ENCODE measurements at places on chromosomes 12 and 14. TPM values are rescaled to one million over a fixed set of nuclear protein-coding genes. Genes with fewer than 3 reads are reported as not detected.

DNA sequence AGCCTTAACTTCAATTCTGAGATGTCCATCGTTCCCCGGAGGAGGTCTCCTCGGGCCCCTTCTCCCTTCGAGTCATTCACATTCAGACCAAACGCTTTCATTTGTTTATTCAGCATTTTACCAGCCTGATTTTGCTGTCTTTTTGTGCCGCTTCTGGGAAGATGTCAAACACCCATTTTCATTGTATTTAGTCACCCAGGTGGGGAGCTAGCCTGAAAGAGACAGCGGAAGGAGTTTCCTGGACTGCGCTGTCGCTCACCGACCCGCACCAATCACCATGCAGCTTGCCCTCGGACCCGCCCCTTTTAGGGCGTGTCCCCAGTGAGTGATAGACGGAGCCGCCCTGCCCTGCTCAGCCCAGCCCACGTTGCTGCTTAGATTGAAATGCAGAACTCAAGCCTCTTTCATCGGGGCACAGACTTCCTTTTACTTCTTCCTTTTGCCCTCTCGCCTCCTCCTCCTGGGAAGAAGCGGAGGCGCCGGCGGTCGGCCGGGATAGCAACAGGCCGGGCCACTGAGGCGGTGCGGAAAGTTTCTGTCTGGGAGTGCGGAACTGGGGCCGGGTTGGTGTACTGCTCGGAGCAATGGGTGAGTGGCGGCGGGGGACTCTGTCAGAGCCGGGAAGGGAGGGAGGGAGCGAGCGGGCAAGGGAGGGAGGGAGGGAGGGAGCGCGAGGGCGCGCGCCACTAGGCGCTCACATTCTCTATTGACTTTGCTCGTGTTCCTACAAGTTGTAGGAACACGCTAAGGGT is at the start of gene PAX9:
Gene PAX9 (plus strand): TSS at position 355 of the 752 bp plus-strand sequence. CDS start 230 bp downstream, at position 585.
- H3K27me3 ChIP-seq = no peaks in the 10 kb centered on the region
- peak; percentile 75 for DNase-seq
- H3K36me3 ChIP-seq = no peaks in the 10 kb centered on the region
- no peaks in the 10 kb centered on the region for H3K4me1 ChIP-seq
- H3K4me3 ChIP-seq = peak within 1 kb of the TSS; percentile 85

The INSM2 gene
- not detected for total RNA-seq

GRCh38 chr14:96050482-96050881 is 11.3 kb downstream of the C14orf132 start:
- no peak overlapping the region for H3K4me3 ChIP-seq
- H3K27me3 ChIP-seq = peaks cover 29% of the 10 kb centered on the region
- no peaks in the 10 kb centered on the region for H3K36me3 ChIP-seq
- no peaks in the 10 kb centered on the region for H3K4me1 ChIP-seq

DNA sequence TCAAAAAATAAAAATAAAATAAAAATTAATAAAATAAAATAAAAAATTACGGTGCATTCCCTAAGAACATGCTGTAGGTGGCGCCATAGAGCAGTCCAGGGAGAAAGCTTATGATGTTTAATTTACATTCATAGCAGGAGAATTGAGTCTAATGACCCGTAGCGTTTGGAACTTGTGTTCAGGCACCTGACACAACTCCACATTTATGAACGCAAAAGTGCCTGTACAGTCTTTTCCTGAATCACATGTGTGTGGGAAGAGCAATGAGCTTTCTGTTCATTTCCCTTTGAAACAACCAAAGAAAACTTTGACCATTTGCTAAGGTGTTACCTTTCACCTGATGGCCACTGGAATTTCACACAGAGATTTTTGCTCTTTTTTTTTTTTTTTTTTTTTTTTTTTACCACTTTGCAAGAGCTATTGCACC is 60.6 kb upstream of the KCNA1 start:
- no peaks in the 10 kb centered on the region for H3K36me3 ChIP-seq
- no peaks in the 10 kb centered on the region for H3K4me1 ChIP-seq
- no peak overlapping the region for H3K4me3 ChIP-seq
- no peak overlapping the region for H3K27ac ChIP-seq
- DNase-seq = peak; percentile 17

GRCh38 chr12:94819011-94819410 is 168.7 kb upstream of the TMCC3 start:
- no peaks in the 10 kb centered on the region for H3K4me1 ChIP-seq
- H3K4me3 ChIP-seq = no peak overlapping the region
- H3K27me3 ChIP-seq = no peaks in the 10 kb centered on the region
- no peak overlapping the region for H3K27ac ChIP-seq
- no peak for DNase-seq
- H3K36me3 ChIP-seq = no peaks in the 10 kb centered on the region

GRCh38 chr12:30211743-30212142 is 428.0 kb upstream of the TMTC1 start:
- no peak for DNase-seq
- no peaks in the 10 kb centered on the region for H3K4me1 ChIP-seq
- no peaks in the 10 kb centered on the region for H3K36me3 ChIP-seq
- H3K27ac ChIP-seq = no peak overlapping the region

- peaks cover 4% of the 10 kb centered on the region for H3K36me3 ChIP-seq
- no peak overlapping the region for H3K27ac ChIP-seq
- DNase-seq = no peak
- no peaks in the 10 kb centered on the region for H3K27me3 ChIP-seq
These were observed 13.5 kb downstream of the ISCA2 start for GRCh38 chr14:74507085-74507484.

- no peaks in the 10 kb centered on the region for H3K27me3 ChIP-seq
- no peaks in the 10 kb centered on the region for H3K36me3 ChIP-seq
- H3K4me3 ChIP-seq = no peak overlapping the region
- peak overlapping the region; percentile 95 for H3K27ac ChIP-seq
- peak; percentile 37 for DNase-seq
These were observed 1.1 kb upstream of the RBMS2 start for GRCh38 chr12:56520506-56520905.

GRCh38 chr14:52405314-52405713 is 91.2 kb downstream of the PTGER2 start:
- no peak for DNase-seq
- no peaks in the 10 kb centered on the region for H3K4me1 ChIP-seq
- no peaks in the 10 kb centered on the region for H3K36me3 ChIP-seq

The LMNTD1 gene
- total RNA-seq = not detected

DNA sequence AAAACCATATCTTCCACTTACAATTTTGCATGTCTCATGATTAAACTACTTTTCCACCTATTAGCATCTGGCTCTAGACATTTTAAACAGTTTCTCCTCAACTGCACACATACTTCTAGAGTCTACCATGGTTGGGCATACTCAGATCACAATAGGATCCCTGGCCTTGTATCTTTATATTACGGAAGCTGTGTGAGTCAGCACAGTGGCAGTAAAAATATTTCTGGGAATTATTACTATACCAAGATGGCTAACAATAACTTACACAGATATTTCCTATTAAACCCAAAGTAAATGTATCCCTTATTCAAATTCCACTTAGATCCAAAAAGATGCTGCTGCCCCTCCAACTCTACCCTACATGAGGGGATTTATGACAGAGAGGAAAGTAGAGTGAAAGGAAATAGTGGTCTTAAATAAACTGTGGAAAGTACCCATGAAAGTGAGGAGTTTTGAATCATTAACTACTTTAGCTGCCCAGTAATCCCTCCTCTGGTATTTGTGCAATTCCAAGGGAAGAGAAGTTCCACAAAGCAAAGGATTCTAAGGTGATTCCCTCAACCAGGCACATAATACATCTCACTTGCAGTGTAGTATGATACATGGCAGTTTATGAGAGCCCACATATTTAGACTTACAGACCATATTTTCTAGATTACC is 14.0 kb upstream of the CPSF6 start:
- no peaks in the 10 kb centered on the region for H3K4me1 ChIP-seq
- no peak overlapping the region for H3K27ac ChIP-seq
- H3K27me3 ChIP-seq = no peaks in the 10 kb centered on the region
- H3K36me3 ChIP-seq = no peaks in the 10 kb centered on the region
- DNase-seq = no peak
- H3K4me3 ChIP-seq = no peak overlapping the region

GRCh38 chr12:132259364-132259871 is 70.0 kb downstream of the GALNT9 start:
- peaks cover 96% of the 10 kb centered on the region for H3K27me3 ChIP-seq
- H3K4me1 ChIP-seq = no peaks in the 10 kb centered on the region
- no peak for DNase-seq
- H3K27ac ChIP-seq = no peak overlapping the region
- no peaks in the 10 kb centered on the region for H3K36me3 ChIP-seq
